ENCODE measurements at places on chromosomes 1 and 21.

GRCh38 chr1:41614818-41615217 is 130.3 kb upstream of the EDN2 start:
- no peak for DNase-seq

DNA sequence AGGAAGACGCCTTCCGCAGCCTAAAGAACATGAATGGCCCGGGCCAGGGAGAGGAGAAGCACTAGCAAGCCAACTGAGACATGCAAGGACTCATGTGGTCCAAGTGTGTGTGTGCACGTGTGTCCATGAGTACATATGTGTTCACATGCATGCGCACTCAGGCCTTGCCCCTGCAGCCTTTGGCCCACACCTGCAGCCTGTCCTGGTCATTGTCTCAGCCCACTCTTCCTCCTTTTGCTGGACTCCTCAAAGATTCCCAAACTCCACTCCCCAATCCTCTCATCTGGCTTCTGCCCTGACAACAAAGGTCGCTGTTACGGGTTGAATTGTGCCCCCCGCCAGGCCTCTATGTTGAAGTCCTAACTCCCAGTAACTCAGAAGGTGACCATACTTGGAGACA is 21.9 kb downstream of the CDCA8 start:
- no peak for DNase-seq

GRCh38 chr1:45326627-45327623 is at the start of gene HPDL:
HPDL (plus strand) TSS chr1:45326895; CDS start chr1:45327149, 254 bp downstream.
- no peak for DNase-seq

- DNase-seq = no peak
Observed at GRCh38 chr21:34129901-34130715, 56.7 kb downstream of the MRPS6 start.

DNA sequence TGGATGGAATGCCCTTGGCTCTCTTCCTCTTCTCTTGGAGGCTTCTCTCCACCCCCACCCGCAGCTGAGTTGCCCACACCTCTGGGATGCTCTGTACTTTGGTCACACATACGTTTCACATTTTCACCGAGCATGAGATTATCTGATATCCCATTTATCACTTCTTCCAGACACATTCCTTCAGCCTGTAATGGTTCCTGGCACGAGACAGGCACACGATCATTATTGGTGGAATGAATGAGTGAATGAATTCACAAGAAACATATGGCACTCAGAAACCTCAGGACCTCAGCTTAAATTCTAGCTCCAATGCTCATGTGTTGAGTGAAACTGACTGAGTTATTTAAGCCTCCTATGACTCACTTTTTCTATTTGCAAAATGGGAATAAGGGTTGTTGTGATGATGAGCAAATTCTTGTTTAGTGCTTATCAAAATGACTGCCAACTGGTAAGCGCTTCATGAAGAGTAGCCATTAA is 242.7 kb upstream of the JUN start:
- DNase-seq = no peak

GRCh38 chr21:28224191-28224726 is 768.4 kb downstream of the LTN1 start:
- DNase-seq = no peak

DNA sequence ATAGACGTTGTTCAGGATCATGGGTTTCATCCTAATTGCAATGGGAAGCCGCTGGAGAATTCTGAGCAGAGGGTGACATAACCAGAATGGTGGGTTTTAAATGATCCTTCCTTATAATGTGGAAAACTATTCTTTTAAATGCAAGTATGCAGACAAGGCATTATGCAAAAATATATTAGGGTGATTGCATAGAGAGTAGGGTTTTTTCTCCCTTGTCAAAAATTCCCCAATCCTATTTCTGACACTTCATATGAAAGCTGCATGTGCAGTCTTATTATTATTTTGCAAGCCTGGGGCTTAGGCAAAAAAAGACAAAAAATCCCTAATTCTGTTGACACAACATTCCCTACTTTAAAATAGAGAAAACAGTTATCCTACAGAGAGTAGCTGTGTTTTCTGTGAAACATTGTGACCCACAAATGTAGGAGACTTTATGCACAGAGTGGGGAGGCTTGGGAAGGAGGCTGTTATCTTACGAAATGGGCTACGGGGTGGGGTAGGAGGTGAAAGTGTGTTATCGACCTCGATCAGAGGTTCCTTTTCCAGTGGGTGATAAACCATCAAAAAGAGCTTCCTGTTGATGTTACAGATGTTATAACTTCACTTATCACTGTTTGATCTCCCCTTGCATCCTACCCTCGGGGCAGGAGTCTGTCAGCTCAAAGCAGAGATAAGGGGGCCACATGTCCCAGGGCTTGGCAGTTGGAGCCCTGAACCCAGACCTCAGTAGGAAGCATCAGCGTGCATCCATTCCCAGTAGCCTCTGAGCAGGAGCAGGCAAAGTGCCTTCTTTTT is 27.2 kb downstream of the RHEX start:
- no peak for DNase-seq

DNA sequence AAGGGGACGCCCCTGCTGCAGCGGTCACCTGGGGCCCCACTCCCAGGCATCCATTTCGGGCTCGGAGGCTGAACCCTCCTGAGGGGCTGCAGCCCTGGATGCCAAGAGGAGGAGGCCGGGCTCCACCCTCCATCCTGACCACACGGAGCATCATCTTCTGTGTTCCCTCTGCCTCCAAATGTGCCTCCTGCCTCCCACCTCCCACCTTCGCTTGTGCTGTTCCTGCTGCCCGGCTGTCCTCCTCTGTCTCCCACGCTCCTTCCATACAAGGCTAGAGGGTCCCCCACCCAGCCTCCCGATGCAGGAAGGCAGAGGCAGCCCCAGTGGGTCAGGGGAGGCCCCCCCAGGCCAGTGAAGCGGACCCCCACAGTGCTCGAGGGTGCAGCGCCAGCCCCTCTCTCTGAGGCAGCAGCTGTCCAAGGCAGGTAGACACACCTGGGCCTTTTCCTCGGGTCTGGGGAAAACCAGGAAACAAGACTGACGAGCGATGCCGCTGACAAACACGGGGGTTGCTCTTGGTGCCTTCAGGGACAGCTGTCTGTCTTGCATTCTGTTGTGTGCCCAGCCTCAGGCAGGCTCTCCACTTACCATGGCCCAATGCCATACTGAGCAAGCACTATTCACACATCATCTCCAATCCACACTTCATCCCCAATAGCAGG is 16.8 kb upstream of the PLEKHG5 start:
- no peak for DNase-seq

GRCh38 chr1:114316204-114316603 is 162.5 kb upstream of the SYT6 start:
- no peak for DNase-seq

DNA sequence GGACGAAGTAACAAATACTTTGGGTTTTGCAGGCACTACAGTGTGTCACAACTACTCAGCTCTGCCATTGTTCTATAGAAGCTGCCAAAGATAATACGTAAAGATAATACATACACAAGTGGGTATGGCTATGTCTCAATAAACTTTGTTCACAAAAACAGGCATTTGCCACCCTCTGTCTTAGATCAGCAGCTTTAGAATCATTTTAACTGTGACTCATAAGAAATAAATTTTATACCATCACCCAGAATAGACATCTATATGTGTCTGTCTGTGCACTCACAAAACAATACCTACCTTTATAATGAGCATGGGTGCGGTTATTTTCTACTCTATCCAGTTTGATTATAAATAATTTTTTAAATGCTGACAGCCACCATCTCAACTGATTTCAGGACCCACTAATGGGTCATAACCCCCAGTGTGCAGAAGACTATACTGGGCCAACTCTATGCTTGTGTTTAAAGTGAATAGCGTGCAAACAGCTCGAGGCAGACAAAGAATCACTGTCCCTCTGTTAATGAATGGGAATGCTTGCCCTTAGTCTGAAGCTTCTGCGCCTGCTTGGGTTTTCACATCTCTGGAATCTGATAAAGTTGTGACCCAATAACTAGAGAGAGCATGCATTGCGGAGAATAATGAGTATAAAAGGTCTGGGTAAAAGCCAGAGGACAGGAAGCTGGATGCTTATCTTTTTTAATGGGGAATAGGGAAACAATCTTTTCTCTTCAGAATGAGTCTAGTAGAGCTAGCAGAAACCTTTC is 216.2 kb downstream of the PLPP3 start:
- DNase-seq = no peak

- no peak for DNase-seq
Observed at GRCh38 chr1:100683448-100684349, 35.8 kb upstream of the VCAM1 start.

GRCh38 chr1:181120924-181121323 is 32.4 kb downstream of the IER5 start:
- DNase-seq = no peak

DNA sequence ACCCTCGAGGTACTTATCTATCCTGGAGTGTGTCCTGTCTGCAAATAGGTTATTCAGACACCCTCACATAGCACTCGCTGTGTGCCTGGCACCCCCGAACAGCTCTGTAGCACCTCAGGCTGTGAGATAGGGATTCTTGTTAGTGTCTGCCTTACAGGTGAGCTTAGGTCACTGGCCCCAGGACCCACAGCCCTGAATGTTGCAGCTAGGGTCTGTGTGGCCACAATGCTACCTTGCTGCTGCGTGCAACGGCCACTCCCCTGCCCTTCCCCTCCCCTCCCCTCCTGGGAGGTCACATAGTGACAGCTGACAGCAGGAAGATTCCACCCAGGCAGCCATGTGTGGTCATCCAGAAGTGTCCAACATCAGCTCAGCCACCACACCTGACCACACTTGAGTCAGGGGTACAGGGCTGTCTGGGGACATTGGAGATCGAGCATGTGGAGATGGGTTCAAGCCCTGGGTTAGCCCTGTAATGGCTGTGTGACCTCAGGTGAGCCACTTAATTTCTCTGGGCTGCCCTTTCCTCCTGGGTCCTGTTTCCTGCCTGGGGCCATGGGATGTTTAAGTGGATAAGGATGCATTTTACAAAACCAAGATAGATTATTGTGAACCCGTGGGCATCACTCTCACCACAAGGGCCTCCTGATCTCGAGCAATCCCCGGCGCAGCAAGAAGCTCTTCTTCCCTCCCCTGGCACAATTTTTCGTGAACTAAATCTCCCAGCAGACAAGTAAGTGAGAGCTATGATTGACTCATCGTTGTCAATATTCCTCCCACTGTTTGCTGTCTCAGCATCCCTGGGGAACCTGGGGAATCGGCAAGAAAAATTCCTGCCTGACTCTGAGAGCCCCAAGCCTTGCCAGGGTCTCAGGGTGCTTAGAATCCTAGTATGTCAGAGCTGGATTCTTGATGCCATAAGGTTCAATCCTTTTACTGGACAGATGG is 208.7 kb downstream of the PTPRU start:
- DNase-seq = no peak

- DNase-seq = no peak
Observed at GRCh38 chr1:18923756-18924211, 21.4 kb upstream of the ALDH4A1 start.

DNA sequence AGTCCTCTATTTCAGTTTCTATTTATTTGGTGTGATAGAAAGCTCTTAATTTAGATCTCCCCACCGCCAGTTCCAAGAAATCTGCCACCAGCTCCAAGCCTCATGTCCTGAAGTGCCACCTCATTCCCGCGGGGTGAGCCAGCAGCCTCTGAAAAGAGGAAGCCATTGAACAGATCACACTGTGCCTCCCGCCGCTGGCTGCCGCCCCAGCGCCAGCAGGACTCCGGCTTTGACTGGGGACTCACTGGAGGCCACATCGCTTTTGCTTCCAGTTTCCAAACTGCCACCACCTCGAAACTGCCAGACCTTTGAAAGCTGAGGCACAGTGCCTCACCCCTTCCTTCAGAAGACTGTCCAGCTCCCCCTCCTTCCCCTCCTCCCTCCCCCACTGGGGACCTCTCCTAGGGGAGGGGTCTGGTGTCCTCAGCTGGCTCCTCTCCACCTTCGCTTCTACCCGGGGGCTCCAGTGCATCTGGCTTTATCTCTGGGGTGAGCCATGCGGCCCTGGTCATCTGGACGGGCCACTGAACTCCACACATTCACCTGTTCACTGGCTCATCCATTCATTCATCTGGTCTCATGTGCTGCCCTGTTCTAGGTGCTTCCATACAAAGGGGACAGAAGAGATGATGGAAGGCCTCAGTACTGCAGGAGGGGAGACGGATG is 58.9 kb downstream of the VPS26C start:
- DNase-seq = no peak

DNA sequence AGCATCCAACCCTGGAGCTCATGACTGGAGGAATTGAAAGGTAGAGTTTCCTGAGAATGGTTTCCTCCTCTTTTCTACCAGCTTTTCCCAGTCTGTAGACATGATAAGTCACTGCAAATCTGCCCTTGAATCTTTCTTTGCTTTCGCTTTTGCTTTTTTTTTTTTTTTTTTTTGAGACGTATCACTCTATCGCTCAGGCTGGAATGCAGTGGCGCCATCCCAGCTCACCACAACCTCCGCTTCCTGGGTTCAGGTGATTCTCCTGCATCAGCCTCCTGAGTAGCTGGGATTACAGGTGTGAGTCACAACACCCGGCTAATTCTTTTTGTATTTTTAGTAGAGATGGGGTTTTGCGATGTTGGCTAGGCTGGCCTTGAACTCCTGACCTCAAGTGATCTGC is 1.7 kb upstream of the LCA5L start:
- DNase-seq = no peak

GRCh38 chr1:185646202-185646683 is 87.9 kb upstream of the HMCN1 start:
- peak; percentile 95 for DNase-seq

DNA sequence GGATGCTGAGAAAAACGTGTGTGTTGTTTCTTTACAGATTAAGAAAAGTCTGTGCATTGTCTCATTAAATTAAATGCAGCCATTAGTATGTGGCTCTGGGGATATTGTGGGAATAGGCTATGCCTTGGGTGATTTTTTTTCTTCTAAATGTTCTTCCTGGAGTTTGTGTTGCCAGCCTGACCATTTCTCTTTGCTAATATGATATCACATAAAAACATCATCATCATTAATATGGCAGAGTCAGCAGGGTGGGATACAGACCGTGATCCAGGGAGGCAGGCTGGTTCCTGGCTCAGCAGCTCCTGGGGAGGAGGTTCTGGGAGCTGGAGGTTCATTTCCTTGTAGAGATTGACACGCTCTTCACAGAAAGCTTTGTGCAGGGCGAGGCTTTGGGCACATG is 60.7 kb upstream of the SELENON start:
- no peak for DNase-seq

DNA sequence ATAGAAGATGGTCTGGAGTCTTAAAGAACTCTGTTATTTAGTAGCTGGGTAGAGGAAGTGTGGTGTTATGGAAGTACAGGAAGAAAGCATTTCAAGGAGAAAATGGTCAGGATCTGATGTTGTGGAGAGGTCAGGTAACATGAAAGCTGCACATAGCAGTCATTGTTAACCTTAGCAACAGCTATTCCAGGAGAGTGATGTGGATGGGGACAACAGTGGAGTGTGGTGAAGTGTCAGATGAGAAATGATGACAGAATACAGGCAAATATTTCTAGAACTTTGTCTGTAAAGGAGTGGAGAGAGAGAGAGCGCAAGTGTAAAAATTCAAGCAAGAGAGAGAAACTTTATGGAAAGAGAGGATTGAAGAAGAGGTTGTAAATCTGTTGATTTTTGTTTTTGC is 15.6 kb downstream of the TLCD4 start:
- DNase-seq = no peak

DNA sequence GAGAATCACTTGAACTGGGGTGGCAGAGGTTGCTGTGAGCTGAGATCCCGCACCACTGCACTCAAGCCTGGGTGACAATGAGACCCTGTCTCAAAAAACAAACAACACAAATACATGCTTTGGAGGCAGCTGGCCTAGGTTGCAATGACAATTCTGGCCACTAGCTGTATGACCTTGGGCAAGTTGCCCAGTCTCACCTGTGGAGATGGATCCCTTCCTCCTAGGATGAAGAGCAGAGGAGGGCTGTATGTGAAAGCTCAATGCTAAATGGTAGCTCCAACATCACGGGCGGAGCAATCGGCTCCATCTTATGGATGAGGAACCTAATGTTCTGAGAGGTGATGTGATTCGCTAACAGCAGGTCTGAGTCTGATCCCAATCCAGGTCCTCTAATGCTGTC is 20.6 kb downstream of the ADORA1 start:
- DNase-seq = no peak

All from HS-27A (cell line).